Activated T-cell treated with anti-CD3 and anti-CD28 coated beads for 24 hours (primary cell): ENCODE measurements at places on chromosomes 7 and 10.

DNA sequence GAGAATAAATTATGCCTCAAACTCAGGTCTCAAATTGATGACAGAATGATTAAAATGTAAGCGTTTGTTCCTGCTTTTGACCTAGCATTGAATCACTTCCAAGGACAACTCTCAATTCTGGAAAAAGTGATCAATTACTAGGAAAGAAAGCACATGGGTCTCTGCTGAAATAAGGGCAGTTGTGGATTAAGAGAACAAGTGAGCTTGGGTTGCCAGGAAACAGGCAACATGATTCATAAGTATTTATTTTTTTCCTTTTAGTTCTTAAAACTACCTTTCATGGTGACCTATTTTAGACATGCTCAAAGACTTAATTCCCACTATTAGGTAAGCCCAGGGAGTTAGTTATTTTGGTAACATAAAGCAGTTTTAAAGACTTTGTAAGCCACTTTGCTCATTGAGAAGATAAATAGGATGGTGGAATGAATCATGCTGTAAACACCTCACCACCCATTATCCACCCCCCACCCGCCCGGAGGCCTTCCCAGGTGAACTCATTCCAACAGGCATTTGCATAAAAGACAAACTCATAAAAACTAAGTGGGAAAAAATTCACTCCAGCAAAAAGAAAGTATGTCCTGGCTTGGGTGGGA is 728.3 kb downstream of the SORCS1 start:
- no peak for DNase-seq

- DNase-seq: no peak
Observed at GRCh38 chr7:123901101-123901500, 23.9 kb upstream of the SPAM1 start.

GRCh38 chr10:55329796-55330195 is 528.8 kb upstream of the PCDH15 start:
- no peak for DNase-seq

- no peak for DNase-seq
Observed at GRCh38 chr10:47311193-47311931, 10.9 kb upstream of the GDF2 start.
